Vagina (tissue), 2 donors: ENCODE measurements at places on chromosomes 13 and 19. TPM values are rescaled to one million over a fixed set of nuclear protein-coding genes. Genes with fewer than 3 reads are reported as not detected.

DNA sequence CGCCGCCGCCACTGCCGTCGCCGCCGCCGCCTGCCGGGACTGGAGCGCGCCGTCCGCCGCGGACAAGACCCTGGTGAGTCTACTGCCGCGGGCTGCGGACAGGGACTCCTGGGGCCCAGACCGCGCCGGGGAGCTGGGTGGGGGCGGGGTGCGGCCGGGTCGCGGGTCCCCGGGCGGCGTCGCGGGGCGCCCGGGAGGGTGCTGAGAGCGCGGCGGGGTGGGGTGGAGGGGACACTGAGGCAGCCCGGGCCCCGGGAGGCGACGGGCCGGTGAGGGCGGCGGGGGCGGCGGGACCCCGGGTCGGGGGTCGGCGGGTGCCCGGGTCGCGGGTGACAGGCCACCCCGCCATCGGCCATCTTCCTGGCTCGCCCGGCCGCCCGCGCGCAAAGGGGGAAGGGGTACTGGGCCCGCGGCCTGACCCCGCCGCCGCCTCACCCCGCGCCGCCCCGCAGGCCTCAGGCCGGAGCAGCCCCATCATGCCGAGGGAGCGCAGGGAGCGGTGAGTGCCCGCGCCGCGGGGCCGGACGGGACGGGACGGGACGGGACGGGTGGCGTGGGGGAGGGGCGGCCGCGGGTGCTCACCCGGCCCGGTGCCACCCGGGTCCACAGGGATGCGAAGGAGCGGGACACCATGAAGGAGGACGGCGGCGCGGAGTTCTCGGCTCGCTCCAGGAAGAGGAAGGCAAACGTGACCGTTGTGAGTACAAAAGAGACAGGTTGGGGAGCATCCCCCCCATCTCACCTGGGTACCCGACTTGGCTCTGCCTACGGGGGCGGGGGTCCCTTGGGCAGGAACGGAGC lies 489 bp downstream of the CCNE1 start:
- DNase-seq: no peak

- DNase-seq: no peak
These were observed at the start of gene ATP7B for GRCh38 chr13:52010890-52011631. TSS of gene ATP7B (minus strand) at chr13:52011450. CDS start at chr13:52011337, 113 bp downstream.

SPATA13 gene
- total RNA-seq: 20.1 TPM

CDX2 gene
- not detected for total RNA-seq

ANGPTL8 gene
- not detected for total RNA-seq

NKPD1 gene
- total RNA-seq: 14.0 TPM

DNA sequence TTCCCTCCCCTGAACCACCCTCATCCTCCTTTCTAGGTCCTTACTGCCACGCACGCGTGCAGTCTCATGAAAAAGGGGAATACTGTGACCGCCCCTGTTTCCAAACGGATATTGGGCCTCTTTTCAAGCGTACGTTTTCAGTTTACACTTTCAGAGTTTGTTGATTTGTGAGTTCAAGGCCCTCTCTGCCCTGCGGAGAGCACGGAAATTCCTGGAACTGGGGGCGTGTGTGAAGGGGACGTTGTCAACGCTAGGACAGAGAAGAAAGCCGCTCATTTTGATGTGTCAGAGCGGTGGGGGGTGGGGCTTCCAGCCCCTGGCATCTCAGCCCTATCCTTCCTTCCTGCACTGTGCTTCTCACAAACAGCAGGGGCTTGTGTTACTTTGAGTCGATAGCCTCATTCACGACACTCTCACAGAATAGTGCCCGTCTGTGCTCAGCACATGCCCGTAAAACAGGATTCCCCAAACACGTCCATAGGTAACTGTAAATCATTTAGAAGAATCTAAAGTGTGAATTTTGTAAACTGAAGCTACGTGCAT lies 137.6 kb upstream of the PEG3 start:
- DNase-seq: no peak

DNA sequence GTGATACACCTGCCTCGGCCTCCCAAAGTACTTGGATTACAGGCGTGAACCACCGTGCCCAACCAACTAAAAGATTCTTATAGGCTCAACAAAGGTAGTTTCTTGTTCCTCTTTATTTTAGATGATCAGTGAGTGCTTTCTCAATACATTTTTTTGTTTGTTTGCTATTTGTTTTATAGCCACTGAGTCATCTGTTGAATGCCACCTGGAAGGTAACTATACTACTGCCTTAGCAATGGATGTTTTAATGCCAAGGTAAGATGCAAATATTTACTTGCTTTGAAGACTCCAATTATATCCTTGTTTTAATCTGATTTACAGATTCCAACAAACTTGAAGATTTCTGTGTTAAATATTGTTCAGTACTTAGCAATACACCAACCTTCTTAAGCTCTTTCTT lies 2807.4 kb upstream of the PCDH20 start:
- DNase-seq: no peak

DNA sequence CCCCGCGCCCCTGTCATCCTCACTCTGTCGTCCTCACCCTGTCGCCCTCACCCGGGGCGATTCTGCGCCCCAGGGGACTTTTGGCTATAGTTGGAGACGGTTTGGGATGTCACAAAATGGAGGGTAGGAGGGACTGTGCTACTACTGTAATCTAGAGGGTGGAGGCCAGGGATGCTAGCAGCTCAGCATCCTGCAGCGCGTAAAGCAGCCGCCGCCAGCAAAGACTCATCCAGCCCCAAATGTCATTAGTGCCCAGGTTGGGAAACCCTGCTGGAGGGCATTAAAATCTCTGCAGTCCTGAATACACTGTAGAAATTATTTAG lies 362 bp downstream of the ZNF557 start:
- no peak for DNase-seq

- DNase-seq: no peak
These were observed 5.2 kb upstream of the ZNF628 start for GRCh38 chr19:55471266-55471665.

DNA sequence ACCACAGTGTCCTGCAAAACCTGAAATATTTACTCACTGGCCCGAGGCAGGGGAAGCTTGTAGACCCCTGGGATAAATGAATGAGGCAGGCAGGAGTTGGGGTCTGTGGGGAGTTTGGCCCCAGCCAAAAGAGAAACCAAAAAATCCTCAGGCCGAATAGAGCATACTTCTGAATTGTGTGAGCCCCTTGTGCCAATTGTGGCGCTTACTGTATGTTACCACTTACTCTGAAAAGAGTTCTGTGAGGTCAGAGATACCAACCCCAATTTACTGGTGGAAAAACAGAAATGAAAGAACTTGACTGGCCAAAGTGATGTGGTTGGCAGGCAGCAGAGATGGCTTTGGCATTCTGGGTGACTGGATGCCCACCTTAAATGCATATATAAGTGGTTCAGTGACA lies 6.9 kb downstream of the CARM1 start:
- DNase-seq: no peak

GRCh38 chr13:36096461-36097416 lies 34.4 kb downstream of the DCLK1 start:
- no peak for DNase-seq

PIP5K1C gene
- total RNA-seq: 24.1 TPM

DNA sequence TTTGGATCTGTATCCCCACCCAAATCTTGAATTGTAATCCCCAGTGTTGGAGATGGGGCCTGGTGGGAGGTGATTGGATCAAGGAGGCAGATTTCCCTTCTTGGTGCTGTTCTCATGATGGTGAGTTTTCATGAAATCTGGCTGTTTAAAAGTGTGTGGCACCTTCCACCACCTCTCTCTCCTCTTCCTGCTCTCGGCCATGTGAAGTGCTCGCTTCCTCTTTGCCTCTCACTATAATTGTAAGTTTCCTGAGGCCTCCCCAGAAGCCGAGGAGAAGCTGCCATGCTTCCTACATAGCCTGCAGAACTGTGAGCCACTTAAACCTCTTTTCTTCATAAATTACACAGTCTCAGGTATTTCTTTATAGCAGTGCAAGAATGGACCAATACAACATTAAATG lies 15.7 kb downstream of the COMMD6 start:
- no peak for DNase-seq

HTR2A gene
- total RNA-seq: 2.2 TPM
